ENCODE measurements at places on chromosomes 3 and 15.
A peak's percentile ranks its signal among the peaks of the same experiment; 100 is the strongest.

- DNase-seq, result no peak
These were observed 27.6 kb downstream of the ZNF589 start for GRCh38 chr3:48268381-48268935.

- DNase-seq, result peak; percentile 78
These were observed 97.6 kb downstream of the FRMD4B start for GRCh38 chr3:69288161-69288895.

GRCh38 chr3:58979840-58980239 is 70.0 kb downstream of the CFAP20DC start:
- DNase-seq, result no peak

- no peak for DNase-seq
These were observed 82.3 kb upstream of the AGTR1 start for GRCh38 chr3:148615382-148615781.

GRCh38 chr3:15452961-15453360 is 25.6 kb downstream of the EAF1 start:
- DNase-seq, result no peak

DNA sequence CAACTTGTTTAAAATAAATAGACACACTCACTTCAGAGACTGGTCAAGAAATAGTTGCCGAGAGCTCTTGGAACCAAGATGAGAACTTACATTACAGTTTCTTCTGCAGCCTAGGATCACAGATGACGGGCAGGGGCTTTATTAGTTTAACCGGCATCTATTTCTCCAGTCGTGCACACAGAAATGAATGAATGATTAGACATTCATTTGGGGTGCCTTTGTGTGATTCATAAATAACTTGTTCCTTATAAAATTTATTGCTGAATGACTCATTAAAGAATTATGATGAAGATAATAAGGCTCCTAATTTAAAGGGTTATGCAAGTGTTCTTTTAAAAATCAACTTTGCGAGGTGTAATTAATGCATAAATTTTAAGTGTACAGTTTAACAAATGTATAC is 20.8 kb downstream of the NFKBIZ start:
- no peak for DNase-seq

DNA sequence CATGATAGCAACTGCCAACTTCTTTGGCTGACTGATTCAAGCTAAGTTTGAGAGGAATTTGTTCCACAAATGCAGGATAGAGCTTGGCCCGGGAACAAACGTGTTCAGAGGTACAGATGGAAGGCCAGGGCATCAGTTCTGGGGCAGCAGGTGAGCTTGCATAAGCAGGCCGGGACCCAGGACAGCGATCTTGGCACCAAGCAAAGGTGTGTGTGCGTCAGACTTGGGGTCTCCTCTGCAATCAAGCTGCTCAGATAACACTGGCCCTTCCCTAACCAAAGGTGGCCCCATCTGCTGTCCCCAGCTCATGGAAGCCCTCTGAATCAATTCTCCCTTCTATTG is 155.6 kb downstream of the MEGF11 start:
- DNase-seq, result no peak

DNA sequence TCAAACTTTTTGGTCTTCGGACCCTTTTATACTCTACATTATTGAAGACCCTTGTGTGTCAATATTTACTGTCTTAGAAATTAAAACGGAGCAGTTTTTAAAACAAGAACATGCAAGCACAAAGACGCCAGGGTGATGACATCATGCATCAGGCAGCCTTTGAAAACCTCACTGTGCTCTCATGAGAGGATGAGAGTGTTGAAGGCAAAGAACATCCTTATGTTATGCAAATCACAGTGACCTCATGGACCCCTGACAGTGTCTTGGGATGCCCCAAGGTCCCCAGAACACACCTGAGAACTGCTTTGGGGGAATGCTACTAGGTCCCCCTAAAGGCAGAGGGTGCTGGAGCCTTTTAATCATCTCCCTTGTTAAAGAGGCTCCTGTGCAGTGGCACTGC is 51.6 kb downstream of the CHDH start:
- no peak for DNase-seq

GRCh38 chr15:100570735-100571313 is 31.2 kb downstream of the LINS1 start:
- DNase-seq, result no peak

DNA sequence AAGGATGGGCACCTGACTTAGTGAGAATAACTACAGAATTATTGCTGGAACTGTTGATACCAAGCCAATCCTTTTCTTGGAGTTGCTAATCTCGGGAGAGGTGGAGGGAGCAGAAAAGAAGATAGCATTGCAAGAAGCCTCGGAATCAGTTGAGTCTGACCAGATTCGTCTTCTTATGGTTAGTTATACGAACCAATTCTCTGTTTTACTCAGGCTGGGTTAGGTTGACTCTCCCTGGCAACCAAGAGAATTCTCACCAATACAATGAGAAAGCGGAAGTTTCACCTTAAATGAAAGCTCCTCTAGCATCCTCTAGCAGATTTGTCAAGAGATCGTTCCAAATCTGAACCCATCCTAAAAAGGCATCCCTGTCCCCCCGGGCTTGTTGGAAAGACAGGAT is 43.5 kb upstream of the UBE2E1 start:
- no peak for DNase-seq

All from iPS DF 19.7 (cell line).